ENCODE measurements at places on chromosomes 2 and 18.

GRCh38 chr2:152523091-152523490 lies 188.1 kb downstream of the FMNL2 start:
- DNase-seq, result no peak

- no peak for DNase-seq
Measured at GRCh38 chr18:36451454-36452251, 154.1 kb downstream of the FHOD3 start.

- DNase-seq, result no peak
Measured at GRCh38 chr18:9335697-9336045, 1.1 kb downstream of the TWSG1 start.

GRCh38 chr18:75923169-75923568 lies 495.7 kb upstream of the SMIM21 start:
- no peak for DNase-seq

DNA sequence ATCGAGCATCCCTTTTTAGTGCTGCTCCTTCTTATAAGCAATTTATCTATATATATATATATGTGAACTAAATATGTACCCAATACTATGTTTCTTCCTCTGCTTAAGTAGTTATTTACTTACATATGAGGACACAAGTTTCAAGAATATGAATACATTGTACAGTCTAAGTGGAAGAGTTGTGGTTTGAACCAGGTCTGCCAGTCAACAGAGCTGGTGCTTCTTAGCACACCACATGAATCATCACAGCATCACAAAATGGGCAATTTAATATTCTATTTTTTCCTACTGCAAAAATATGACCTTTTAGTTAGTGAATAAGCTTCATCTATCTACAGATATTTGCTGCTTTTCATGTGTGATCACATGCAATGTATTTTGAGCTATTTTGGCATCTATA lies 64.4 kb upstream of the SPAG16 start:
- no peak for DNase-seq

DNA sequence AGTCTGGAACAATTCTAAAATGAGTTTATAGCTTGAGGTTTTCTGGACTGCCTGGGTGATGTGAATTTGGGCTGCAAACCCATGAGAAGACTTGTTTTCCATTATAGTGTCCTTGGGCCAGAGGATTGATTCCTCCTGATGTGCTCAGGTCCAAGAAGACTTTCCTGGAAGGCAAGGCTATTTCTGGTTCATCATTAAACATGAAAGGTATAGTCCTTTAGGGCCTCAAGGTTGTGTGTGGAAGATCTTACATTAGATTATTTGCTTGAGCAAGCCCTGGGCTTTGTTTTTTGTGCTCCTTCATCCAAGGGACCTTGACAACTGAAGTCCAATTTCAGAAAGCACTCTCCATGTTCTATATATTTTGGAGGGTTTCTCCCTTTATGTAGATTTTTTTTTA lies 26.8 kb upstream of the NEDD4L start:
- DNase-seq, result no peak

DNA sequence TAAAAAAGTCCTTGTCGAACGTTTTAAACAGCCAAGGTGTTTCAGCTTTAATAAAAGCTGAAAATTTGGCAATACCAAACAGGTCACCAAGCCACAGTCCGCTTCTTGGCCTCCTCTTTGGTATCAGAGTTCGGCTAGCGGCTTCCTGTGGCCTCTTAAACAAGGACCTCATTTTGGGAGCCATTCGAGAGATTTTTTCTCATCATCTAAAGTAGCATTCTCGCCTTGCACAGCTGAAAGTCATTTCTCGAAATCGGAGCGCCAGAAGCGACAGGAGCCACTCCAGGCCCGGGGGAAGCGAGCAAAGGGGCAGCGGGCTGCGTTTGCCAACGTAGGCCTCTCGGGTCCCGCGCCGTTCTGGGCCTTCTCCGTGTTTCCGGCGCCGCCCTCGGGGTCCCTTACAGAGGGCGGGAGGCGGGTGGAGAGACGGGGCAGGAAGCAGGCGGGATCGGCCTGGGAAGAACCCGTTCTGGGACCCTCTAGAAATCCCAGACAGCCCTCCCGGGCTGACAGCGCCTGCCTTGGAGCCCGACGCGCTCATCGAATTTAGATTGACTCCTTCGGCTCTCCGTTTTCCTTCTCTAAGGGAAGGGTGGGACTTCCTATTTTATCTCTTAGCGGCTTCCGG lies 522 bp upstream of the ZNF407 start:
- peak; percentile 92 for DNase-seq

DNA sequence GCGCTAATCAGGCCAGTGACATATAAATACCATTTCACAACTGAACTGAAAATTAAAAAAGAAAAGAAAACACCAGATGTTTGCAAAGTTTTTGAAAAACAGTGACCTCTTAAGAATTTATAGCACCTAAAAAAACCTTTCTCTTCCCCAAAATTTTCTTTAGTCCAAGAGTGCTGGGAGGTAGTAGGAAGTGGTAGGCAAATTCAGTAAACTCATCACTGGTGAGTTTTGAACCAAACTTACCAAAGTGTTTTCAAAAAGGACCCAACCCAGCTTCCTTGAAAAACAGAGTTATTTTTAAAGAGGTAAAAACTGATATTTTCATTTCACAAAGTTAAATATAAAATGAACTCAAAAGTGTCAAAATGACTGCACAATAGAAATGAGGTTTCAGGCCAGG lies 90.4 kb downstream of the TMEM247 start:
- no peak for DNase-seq

DNA sequence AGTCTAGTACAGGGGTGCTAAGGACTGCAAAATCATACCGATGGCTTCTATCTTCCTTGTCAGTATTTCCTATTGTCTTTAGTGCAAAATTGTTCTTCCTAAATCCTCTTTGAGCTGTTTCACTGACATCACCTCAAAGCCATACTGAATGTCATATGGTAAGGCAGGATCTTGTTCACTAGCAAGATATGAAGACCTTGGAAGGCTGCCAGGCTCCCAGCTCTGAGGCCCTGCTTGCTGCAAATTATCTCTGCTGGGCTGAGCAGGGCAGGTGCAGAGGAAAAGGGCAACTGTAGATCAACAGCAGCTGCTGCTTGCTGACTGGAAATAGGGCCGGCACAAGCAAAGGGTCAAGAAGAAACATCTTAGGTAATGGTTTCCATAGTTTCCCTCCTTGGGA lies 58.2 kb downstream of the PMAIP1 start:
- peak; percentile 100 for DNase-seq

- peak; percentile 85 for DNase-seq
Measured at GRCh38 chr2:10934979-10935350, 23.2 kb downstream of the KCNF1 start.

GRCh38 chr2:191245869-191246531 lies 796 bp downstream of the MYO1B start:
- peak; percentile 60 for DNase-seq

GRCh38 chr2:105617631-105618350 lies 126.9 kb upstream of the NCK2 start:
- DNase-seq, result peak; percentile 96

- DNase-seq, result no peak
Measured at GRCh38 chr2:167758292-167758691, 489.1 kb downstream of the STK39 start.

DNA sequence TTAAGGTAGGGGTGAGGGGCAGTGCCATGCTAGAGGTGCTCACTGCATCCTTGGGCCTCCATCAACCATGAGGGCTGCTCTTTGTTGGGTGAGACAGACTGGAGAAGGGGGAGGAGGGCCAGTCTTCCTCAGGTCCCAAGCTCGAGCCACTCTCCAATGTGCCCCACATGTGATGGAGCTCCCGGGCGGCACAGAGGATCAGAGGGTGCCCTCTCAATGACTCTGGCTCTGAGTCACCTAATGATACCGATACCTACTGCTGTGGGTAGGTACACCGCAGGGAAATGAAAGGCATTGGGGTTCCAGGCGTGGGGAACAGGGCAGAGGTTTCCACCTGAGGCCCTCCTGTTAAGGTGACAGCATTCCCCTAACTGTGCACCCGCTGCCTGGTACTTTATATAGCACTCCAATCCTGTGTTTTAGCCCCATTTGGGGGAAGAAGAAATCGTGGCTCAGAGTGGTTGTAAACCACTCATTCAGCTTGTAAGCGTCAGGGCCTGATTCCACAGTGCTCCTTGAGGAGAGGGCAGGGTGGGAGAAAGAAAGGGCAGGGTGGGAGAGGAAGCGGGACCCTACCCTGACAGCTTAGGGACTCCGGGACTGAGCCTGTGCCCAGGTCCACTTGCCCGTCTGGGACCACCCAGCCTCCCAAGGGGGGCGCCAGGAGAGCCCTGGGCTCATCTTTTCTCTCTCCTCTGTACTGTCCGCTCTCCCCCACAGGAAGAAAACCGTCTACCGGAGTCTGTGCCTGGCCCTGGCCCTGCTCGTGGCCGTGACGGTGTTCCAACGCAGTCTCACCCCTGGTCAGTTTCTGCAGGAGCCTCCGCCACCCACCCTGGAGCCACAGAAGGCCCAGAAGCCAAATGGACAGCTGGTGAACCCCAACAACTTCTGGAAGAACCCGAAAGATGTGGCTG lies 1.8 kb downstream of the B3GNT7 start:
- no peak for DNase-seq

- no peak for DNase-seq
Measured at GRCh38 chr2:11562476-11562875, 28.6 kb downstream of the GREB1 start.

DNA sequence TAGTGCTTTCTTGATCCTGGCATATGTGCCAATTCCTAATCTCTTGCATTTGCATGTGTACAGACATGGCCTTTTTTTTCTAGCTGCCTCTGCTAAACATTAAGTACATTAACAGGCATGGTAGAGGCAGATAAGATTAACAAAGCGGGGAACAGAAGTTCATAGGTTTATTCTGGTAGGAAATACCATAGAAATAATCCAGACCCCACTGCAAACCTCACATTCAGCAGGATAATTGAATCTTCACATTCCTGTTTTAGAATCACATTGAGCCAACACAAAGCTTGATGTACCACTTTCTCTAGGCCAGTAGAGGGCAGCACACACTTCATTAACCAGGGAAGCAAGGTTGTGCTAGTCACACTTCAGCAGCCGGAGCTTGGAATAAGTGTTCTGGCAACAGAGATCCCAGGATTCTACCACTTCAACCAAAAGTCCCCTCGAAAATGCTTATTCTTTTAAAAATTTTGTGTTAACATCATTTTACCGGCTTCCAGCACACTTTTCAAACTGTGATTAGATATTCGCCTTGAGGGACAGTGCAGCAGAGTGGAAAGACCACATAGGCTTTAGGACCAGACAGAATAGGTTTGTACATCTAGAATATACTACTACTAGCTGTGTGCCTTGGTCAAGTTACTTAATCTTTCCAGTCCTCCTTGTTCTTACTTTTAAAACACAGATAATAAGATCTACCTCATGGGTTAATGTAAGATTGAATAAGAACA lies 420.2 kb upstream of the CHST9 start:
- peak; percentile 78 for DNase-seq

GRCh38 chr2:219946529-219946928 lies 319.1 kb downstream of the SLC4A3 start:
- DNase-seq, result no peak

DNA sequence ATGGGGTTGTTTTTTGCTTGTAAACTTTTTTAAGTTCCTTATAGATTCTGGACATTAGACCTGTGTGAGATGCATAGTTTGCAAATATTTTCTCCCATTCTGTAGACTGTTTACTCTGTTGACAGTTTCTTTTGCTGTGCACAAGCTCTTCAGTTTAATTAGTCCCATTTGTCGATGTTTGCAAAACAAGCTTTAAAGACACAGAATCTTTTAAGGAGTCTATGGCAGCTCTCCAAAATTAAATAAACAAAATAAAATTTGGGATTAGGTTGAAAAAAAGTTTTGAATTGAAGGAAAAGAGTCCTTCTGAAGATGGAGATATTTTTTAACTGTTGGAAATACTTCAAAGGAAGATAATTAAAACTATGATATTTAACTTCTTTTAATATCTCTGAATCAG lies 88.8 kb downstream of the MAP3K20 start:
- no peak for DNase-seq

DNA sequence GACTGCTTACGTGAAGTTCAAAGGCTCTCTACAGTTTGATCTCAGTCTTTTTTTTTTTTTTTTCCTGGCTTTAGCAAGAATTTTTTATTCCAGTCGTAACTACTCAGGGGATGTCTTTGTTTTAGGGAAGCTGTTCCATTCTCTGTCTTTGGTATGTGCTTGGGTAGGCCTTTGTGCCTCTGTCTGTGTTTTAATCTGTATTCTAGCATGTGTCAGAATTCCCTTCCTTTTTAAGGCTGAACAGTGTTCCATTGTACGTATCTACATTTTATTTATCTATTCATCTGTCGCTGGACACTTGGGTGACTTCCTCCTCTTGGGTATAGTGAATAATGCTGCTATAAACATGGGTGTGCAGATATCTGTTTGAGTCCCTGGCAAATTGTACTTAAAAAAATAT lies 42.6 kb downstream of the MYO1B start:
- DNase-seq, result no peak

DNA sequence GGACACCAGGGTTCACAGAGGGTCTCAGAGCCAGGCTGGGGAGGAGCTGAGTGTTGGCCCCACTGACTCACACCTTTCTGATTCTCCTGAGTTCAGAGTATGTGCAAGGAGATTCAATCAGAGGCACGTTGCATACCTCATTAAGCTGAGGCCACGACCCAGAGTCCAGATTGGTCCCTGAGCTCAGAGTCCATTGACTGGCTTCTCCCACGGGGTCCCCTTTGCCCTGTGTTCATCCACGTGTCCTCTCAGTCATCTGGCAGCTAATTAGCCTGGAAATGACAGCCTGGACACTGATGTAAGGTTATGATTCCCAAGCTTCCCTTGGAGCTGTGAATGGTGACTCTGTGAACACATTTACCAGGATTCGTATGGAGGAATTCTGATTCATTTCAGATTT lies 267.2 kb downstream of the SH3BP4 start:
- DNase-seq, result no peak

DNA sequence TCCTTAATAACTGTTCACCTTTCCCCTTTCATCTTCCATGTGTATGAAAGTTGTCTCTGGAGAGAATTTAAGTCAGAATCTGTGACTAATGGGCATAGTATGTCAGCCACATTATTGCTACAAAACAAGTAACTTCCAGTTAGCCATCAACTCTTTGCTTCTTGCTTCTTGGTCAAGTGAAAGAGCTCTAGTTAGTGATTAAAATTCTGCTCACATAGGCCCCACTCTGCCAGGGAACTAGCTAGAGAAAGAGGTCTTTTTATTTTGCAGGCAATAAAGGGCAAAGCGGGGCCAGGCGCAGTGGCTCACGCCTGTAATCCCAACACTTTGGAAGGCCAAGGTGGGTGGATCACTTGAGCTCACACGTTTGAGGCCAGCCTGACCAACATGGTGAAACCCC lies 64.6 kb downstream of the COLEC12 start:
- DNase-seq, result no peak

DNA sequence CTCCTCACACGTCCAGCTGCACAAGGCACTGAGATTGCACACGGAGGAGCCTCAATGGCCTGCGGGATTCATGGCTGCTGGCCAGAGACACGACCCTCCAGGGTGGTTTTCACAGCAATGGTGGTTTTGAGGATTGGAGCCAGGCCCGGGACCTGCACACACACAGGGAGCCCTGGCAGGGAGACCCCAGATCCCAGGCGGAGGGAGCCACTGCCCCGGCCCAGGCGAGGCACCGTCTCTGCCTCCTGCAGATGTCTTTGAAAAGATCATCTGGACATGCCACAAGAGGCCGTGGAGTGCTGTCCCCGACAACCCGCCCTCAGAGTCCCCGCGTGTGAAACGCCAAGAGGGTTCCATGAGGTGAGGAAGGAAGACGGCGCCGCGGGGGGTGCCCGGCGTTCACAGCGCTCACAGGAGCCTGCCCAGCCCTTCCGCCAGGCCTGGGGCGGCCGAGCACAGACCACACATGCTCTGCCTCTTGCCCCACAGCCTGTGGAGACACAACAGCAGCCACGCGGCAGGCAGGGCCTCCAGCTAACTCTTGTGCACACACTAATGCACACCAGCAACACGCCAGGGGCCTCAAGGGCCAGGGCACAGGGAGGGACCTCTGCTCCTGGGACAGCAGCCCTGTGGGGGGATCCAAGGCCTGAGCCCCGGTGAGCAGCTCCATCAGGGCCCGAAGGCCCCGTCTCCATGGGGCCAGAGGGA lies 72.8 kb upstream of the CTDP1 start:
- no peak for DNase-seq
